ENCODE measurements at places on chromosomes 6 and 20.

- no peak for DNase-seq
These were observed 70.3 kb downstream of the ATG5 start for GRCh38 chr6:106255306-106255705.

DNA sequence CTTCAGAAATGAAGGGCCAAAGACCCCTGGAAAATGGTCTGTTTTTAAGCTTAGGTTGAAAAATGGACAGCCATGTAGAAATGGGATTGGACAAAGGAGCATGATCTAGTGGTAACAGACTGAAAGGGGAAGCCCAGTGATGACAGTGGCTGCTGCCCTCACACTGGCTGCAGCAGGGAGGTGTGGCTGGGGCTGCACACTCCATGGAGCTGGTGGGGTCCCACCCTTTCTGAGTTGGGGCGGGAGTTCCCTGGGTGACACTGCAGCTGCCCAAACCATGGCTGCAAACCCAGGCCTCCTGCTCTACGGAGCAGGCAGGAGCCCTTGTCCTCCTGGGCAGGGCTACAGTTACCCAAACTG, 8.5 kb upstream of the PACSIN1 start:
- no peak for DNase-seq

GRCh38 chr6:53273370-53273769, 75.4 kb downstream of the ELOVL5 start:
- no peak for DNase-seq

DNA sequence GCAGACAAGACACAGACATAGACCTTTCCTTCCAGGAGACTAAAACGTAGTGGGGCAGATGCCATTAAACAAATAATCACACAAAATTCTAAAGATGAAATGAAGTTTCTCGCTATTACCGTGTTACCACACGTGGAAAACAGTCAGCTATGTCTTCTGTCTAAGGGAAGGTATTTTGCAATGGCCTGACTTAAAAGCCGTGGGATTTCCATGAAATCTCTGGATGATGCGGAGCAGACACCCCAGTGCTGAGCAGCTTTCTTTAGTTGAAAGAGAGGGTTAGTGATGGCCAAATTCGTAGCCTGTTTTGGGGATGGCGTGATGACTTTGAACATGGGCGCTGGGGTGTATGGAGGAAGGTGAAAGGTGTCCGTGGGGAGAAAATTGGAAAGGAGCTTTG, 281.8 kb downstream of the NRN1 start:
- no peak for DNase-seq

DNA sequence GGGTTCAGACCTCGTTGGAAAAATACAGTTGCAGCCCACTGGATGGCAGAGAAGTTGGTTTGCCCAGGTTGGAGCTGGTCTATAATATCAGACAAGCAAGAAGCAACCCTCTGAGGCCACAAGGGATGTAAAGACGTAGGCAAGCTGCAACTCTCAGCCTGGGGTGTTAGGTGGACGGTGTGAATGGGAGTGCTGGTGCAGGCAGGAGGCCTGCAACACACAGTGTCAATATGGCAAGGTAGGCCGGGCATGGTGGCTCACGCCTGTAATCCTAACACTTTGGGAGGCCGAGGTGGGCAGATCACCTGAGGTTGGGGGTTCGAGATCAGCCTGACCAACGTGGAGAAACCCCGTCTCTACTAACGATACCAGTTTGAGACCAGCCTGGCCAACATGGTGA, 10.5 kb downstream of the VPS16 start:
- no peak for DNase-seq

DNA sequence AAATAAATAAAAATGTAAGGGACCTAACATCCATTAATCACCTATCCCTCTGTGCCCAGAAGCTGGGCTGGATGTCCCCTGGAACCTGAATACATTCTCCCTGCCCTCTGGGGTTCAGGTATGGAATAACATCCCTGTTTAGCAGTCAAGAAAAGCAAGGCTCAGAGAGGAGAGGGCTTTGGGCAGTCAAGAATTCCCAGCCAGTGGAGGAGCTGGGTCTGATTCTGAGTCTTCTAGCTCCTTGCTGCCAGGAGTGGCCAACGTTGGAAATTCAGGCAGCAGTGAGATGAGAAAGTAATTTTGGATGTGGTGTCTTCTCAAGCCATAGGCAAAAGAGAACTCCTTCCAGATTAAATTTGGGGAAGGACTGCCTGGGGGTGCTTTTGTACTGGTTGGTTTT, 42.6 kb upstream of the ZNFX1 start:
- peak; percentile 81 for DNase-seq

- DNase-seq = no peak
These were observed 234.1 kb downstream of the CDH26 start for GRCh38 chr20:60192326-60192725.

Data from islet precursor cell (in vitro differentiated cells).